Activated T-cell treated with anti-CD3 and anti-CD28 coated beads for 4 hours (primary cell): ENCODE measurements at places on chromosomes 1 and 21.

- no peak for DNase-seq
Observed at GRCh38 chr1:216621536-216621935, 101.7 kb downstream of the ESRRG start.

- DNase-seq: no peak
Observed at GRCh38 chr1:36206323-36206858, 17.9 kb upstream of the THRAP3 start.

DNA sequence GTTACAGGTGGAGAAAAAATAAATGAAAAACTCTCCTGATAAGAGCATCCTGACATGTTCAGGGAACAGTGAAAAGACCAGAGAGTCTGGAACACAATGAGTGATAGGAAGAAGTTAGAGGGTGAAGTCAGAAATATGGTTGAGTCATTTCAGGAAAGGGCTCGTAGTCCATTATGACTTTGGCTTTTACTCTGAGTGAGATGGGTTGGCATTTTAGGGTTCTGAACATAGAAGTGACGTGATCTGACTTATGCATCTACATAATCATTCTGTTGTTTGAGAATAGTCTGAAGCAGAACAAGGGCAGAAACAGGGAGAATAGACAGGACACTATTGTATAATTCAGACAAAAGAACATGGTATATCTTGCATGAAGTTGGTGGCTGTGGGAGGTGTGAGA is 5.8 kb downstream of the HMCN1 start:
- no peak for DNase-seq

DNA sequence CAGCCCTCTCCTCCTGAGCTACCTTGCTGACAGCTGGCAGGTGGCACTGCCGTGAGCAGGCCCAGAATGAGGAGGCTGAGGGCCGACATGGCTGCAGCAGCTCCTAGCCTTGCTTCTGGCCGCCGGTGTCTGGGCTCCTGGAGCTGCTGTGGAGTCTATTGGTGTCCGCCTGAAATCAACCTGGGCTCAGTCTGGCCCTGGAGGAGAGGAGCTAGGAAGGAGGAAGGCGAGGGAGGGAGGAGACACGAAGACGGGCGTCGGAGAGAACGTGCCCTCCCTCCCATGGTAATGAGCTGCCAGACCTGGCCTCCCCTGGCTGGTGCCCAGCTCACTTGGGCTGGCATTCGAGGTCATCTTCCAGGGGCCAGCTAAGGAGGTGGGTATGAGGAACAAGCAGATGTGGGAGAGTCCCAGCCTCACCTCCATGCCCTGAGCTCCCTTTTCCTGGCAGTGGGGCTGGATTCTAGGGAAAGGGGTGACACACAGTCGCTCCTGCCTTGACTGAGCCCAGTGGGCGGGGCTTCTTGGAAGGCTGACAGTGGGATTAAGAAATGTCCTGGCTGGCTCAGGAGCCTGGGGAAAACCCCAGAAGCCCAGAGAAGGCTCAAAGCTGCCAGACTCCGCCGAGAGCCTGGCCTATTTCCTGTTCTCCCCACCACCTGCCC is at the start of gene PDZK1IP1:
Gene PDZK1IP1, minus strand, starts transcription at position 193 of the 665 bp plus-strand sequence. Its CDS starts 104 bp downstream, at position 89.
- DNase-seq: no peak

- DNase-seq: no peak
Observed at GRCh38 chr1:84997667-84998600, 1.0 kb upstream of the MCOLN2 start.

- no peak for DNase-seq
Observed at GRCh38 chr1:172960019-172960418, 90.7 kb downstream of the TNFSF18 start.

DNA sequence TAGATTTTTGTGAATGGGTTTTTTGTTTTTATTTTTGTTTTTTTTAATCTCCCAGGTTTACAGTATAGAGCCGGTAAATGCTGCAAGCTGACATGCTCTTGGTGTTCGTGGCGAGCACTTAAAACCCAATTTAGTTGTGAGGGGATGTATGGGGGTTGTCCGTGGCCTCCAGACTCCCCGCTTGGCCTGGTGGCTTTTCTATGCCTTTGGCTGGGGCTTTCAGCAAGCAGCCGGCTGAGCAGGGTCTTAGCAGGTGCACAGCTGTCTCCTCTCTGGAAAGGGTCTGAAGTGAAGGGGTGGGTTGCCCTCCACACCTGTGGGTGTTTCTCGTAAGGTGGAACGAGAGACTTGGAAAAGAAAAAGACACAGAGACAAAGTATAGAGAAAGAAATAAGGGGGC is 31.0 kb upstream of the EFHD2 start:
- DNase-seq: no peak

GRCh38 chr1:92087542-92087941 is 7.4 kb downstream of the BTBD8 start:
- DNase-seq: no peak

- DNase-seq: no peak
Observed at GRCh38 chr1:160032165-160032820, 503 bp upstream of the PIGM start.

DNA sequence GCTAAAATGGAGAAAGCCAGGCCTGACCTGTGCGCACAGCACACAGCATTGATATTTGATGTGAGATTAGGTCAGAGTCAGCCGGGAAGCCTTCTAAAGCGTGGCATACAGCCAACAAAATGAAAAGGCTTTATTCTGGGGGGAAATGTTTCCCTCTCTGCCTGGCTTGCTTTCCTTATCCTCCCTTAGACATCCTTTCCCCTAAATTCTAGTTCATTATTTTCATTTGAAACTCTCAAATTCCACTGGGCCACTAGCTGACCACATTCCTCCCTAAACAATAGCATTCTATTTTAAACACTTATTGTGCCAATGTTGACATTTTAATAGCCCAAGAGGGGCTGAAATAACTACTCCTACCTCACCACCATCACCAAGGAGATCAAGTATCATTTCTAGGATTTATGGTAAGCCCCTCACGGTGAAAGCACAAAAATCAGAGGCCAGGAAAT is 49.4 kb downstream of the LEPR start:
- no peak for DNase-seq

DNA sequence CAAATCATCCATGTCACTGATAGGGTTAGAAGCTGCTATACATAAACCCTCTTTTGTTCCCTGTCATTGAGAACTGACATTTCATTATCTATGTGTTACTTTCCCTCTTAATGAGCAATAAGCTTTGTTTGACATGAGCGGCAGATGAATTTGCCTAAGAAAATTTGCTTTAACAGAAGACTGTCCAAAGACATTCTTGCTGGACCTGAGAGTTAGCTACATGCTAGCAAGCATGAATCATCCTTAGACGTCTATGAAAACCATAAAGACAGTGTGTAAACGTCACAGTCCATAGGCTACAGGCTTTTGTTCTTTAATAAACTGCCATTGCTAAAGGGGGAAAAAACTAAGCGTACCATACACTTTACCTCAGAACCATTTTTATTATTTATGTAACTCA is 73.1 kb downstream of the TNFSF4 start:
- DNase-seq: no peak

DNA sequence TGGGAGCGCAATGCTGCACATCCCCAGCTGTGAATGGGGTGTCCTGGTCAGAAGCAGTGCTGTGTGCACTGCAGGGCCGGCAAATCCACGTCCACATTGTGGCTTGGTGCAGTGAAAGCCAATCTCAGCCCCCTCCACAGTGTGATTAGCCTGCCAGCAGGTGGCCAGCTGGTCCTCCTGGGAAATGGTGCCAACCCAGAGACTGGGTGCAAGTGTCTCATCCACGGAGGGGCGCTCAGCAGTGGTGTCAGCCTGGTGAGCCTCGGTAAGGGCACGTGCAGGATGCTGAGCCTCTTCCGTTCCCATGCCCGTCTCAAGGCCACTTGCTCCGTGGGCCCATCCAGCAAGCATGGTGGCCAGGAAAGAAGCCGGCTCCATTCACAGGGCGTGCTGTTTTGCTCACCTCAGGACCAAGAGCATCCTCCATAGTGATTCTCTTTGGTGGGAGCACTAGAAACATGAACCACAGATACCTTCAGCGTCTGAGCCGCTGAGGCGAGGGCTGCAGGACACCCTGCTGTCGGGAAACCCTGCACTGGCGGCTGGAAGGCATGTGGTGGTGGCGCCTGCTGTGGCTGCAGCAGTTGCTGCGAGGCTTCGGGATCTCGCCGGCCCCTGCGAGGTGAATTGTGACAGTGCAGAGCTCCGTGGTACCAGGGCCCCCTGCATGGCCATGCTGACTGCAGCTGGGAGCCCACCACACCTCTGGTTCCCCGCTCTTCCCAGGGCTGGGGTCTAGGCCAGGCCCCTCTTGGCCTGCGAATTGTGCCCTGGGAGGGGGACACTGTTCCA is 2.0 kb upstream of the SMYD3 start:
- no peak for DNase-seq

DNA sequence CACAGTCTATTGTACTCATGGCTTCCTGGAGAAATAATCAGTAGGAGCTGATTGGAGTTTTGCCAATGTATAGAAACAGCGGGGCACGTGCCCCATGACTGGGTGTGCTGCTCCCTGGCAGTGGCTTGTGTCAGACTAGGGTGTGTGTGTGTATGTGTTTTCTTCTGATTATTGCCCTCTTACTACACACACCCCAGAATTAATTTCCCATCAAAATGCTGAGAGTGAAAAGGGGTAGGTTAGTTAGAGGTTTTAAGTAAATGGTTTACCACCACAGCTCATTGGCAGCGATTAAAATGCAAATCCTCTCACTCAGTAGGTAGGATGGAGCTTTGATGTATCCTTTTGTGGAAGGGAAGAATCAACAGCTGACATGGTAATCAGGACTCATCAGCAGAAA is 29.9 kb downstream of the HHAT start:
- no peak for DNase-seq

DNA sequence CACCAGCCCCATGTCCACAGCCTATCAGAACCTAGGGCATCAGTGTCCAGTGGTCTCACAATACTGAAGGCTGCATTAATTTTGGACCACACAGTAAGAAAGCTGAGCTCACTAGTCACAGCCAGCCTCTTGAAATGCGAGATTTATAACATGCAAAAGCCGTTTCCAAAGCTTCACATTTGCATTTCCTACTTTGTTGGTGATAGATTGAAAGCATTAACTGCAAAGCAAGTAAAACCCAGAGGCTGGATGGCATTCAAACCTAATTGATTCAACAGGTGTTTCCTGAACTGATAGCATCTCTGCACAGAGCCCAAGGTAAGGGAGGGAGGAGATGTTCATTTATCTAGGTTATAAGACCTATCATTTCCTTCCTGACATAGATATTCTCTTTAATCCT is 410.1 kb downstream of the OMA1 start:
- DNase-seq: no peak

- no peak for DNase-seq
Observed at GRCh38 chr1:118210051-118210722, 25.2 kb upstream of the SPAG17 start.

GRCh38 chr1:208231881-208232661 is 12.1 kb downstream of the PLXNA2 start:
- DNase-seq: no peak

- DNase-seq: no peak
Observed at GRCh38 chr21:19547951-19548840, 1144.6 kb upstream of the TMPRSS15 start.

DNA sequence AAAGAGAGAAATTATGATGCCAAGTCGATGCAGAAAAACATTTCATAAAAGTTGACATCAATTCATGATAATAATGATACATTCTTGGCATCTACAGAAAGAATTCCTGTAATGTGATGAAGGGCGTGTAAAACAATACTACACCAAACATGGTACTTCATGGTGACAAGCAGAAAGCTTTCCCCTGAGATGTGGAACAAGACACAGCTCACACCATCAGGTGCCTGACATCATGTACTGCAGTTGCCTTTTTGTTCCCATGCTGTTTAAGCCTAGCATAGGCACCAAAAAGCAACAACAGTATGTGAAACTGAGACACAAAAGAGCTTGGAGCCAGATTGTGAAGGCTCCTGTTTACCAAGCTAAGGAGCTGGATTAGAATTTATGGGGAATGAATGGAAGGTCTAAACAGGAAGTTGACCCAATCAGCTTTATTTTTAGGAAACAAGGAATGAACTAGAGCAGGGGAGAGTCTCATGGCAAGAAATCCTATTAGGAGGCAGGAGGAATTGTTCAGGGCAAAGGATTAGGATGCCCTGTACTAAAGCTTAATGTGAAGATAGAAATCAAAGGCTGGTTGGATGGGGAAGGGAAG is 67.2 kb downstream of the SYDE2 start:
- no peak for DNase-seq

DNA sequence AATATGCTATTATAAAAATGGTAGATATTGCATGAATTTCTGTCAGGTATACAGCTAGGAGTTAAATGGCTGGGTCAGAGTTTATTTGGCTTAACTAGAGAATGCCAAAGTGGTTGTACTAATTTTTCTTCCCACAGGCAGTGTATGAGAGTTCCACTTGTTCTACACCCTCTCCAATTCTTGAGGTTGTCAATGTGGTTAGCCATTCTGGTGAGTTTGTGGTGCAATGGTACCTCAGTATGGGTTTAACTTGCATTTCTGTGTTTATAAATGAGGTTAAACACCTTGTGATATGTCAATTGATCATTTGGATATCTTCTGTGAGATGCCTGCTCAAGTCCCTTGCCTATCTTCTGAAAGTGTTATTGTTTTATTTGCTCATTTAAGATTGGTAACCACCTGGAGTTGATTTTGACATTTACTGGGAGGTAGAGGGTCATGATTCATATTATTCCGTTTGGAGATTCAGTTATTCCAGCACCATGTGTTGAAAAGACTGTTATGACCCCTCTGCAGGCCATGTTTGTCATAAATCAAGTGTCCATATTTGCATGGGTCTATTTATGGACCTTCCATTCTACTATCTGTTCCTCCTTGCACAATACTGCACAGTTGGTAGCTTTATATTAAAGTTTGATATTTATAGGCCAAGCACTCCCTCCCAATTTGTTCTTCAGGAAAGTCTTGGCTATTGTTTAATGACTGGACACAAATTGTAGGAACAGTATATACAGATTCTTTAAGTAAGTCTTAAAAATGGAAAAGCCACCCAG is 5.8 kb downstream of the FALEC start:
- DNase-seq: no peak

DNA sequence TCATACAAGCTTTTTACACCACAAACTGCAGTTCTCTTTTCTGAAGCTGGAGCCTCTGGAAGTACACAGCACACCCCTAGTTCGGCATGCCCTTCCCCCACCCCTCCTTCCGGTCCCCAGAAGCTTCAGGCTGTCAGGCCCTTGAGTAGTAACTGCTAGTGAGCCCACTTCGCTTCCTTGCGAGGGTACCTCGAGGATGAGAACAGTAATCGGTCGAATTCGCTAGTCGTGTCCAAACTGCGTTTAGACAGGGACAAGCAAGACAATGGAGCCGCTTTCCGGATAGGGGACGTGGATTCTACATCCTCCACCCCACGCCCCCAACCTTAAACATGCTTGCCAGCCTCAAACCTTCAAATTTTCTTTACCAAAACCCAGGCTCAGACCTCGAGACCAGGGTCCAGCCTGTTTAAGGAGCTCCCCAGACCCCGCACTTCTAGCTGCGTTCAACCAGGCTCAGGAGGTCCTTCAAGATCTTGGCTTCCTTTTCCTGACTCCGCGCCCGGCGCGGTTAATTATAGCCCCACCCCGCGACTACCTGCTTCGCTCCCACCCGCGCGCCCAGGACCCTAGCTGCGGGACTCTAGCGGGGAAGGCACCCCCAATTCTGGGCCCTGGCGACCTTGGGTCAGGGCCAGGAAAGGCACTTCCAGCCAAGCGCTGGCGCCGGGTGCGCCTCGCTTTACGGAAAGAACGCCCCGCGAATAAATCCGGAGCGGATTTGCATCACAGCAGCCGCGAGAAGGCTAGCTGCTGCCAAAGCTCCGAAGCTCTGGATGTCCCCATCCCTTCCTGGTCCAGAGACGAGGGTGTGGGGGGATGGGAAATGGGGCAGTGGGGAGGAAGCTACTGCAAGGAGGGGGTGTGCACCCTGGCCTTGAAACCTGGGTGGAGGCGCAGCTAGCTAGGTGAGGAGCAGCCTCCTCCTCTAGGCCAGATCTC is 8.1 kb upstream of the TSPAN1 start:
- peak; percentile 17 for DNase-seq

GRCh38 chr1:32818804-32819541 is 1.5 kb downstream of the S100PBP start:
- DNase-seq: no peak
